NAMALWA (cell line): ENCODE measurements at places on chromosomes 7 and 10.

DNA sequence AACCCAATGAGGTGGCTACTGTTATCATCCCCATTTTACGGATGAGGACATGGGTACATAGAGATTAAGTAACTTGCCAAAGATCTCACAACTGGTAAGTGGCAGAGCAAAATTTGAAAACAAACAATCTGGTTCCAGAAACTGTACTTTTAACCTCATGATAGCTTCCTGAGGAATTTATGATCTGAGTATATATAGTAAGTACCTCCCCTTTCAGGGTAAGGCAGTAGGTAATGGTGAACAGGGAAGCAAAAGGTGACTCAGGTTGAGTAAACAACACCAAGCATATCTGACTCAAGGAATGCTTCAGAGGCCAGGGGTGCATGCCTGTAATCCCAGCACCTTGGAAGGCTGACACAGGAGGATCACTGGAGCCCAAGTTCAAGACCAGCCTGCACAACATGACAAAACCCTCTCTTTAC lies 21.1 kb downstream of the KLLN start:
- no peak for DNase-seq

DNA sequence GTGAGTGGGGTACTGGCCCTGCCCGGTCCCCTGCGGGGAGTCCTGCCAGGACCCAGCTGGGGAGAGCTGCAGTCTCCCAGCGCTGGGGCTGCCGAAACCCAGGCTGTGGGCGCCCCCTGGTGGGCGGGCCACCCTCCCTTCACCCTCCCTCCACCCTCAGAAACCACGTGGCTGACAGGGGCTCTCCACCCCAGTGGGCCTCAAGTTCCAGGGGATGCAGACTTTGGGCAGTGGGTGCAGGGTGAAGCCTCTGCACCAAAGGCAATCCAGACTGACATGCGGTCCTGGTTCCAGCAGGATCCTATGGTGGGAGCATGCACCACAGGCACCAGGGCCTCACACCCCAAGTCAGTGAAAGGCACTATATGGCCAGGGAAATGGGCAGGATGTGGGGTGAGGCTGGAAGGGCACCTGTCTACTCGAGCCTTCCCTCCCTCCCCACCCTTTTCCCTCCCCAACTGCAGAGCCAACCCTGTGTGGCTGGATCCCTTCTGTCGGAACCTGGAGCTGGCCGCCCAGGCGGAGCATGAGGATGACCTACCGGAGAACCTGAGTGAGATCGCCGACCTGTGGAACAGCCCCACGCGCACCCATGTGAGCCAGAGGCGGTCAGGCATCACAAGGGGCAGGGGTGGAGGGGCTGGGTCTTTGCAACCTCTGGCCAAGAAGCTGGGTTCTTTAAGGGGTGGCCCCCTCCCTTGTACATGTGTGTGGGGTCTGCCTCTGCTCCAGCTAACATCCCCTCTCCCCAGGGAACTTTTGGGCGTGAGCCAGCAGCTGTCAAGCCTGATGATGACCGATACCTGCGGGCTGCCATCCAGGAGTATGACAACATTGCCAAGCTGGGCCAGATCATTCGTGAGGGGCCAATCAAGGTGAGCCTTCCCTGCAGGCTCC lies 38.8 kb downstream of the PSAP start:
- peak; percentile 63 for DNase-seq

GRCh38 chr7:141551094-141551781 lies at the start of gene AGK:
TSS of gene AGK (plus strand) at chr7:141551410. CDS start at chr7:141555467, 4,057 bp downstream.
- peak; percentile 58 for DNase-seq

DNA sequence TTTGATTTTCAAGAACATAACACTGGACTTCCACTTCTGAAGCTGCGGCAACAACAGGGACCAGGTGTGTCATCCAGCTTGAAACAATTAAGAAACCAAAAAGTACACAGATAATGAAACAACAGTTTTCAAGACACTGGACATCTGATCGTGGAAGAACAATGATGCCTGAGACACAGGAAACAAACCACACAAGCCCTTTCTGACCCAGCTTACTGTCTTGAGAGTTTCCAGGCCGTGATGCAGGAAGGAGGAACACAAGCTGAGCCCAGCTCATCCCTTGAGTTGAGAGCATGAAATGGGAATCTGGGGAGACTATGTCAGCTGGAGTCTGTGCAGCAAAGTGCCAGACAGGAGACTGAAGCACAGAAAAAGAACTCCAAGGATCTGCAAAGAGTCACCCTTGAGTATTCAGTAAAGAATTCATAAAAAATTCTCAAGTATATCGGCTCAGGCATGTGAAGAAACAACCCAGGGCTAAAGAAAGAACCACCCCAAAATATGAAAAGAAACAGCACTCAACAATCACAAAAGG lies 91.6 kb downstream of the RNF32 start:
- DNase-seq, result no peak

GRCh38 chr7:11261470-11261869 lies 287.8 kb downstream of the PHF14 start:
- DNase-seq, result no peak

DNA sequence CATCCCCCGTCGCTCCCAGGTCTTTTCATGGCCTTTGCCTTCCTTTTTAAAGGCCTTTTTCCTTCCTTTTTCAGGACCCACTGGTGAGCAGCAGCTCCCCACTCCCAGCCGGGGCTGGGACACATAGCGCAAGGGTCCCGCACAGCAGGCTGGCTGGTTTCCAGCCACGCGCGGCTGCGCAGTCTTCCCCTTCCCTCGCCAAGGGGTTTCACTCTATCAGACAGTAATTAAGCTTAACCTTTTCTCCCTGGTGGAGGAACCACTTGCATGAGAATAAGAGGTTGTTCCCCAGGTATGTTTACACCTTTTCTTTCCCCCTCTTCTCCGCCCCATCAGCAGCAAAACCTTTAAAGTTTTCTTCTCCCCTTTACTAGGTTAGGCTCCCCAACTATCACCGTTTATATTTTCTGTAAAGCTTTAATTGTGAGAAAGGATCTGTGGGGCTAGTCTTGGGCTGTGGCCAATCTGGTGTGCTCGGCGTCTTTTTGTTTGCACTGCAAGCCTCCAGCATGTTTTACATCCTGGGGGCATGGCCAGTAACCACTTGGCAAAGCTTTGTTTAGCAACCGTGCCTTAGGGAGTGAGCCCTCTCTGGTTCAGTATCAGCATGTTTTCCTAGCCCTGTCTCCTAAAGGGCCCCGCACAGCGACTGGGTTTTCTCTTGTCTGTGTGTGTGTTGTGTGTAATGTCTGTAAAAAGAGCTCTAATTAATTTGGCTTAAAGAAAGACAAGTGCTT lies 219.6 kb downstream of the PHF14 start:
- no peak for DNase-seq

- peak; percentile 65 for DNase-seq
These were observed 240.6 kb downstream of the DGKI start for GRCh38 chr7:137606061-137606674.

DNA sequence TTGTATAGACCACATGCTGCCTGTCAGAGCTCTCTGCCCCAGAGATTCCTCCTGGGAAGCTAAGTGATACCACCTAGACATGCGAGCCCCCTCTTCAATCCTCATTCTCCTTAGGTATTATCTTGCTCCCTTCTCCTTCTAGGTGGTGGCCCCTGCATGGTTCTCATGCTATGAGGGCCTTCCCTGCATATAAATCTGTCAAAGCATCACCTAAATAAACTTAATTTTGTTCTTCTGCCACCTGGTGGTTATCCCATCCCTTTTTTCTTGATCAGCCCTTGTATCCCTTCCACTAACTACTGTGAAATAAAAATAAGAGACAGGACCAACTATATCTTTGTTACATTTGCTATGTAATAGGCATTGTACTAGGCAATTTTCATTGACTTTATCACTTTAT lies 242.1 kb downstream of the CDC14C start:
- peak; percentile 49 for DNase-seq

DNA sequence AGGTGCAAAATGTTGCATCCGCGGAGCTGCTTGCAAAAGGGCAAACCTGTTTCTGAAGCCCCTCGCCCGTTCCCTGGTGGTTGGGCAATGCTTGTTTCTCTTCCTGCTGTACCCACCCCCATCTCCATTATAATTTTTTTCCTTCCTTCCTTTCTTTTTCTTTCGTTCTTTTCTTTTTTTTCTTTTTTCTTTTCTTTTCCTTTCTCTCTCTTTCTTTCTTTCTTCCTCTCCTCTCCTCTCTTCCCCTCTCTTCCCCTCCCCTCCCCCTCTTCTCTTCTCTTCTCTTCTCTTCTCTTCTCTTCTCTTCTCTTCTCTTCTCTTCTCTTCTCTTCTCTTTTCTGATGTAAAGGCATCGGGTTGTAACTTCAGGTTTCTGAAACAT lies 278.2 kb downstream of the GATA3 start:
- DNase-seq, result no peak

DNA sequence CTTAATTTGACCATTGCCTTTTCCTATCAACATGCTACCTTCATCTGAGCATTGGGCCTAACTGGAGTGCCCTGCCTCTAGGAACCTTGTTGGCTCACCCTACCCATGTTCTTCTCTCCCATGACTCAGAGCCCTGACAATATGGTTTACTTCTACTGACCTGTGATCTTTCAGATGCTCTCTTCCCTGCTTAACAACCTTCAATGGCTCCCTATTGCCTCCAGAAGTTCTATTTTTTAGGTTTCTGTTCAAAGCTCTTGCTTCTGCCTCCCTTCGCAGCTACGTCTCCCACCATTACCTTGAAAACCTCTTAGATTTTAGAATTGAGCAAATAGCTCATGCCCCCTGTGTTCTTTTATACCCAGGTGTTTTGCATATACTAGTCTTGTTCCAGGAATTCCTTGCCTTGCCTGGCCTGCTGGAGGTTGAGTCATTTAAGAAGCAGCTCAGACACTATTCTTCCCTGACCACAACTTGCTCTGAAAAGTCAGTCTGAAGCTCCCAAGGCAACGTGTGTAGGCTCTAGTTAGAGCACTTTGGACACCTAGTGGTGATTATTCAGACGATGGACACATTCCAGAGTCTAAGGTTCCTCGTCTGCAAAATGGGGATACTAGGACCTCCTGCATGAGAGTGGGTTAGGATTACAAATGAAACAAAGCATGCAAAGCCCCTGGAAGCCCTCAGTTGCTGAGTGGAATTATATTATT lies 64.4 kb upstream of the EMX2 start:
- no peak for DNase-seq

DNA sequence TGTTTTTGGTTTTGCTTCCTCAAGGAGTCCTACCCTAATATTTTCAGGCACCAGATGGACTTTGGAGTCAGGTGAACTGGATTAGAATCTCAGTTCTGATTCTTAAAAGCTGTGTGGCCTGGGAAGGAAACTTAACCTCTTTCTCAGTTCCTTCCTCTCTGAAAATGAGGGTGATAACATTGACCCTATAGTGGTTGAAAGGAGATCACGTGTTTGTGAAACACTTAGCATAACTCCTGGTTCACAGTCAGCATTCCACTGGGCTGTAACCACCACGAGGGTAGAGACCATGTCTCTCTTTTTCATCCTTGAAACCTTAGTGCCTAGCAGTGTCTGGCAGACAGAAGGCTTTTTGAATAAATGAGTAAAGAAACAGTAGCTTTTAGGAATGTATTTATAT lies 16.7 kb downstream of the LSMEM1 start:
- no peak for DNase-seq

GRCh38 chr10:124605856-124606812 lies 138.0 kb downstream of the FAM53B start:
- DNase-seq, result peak; percentile 67

DNA sequence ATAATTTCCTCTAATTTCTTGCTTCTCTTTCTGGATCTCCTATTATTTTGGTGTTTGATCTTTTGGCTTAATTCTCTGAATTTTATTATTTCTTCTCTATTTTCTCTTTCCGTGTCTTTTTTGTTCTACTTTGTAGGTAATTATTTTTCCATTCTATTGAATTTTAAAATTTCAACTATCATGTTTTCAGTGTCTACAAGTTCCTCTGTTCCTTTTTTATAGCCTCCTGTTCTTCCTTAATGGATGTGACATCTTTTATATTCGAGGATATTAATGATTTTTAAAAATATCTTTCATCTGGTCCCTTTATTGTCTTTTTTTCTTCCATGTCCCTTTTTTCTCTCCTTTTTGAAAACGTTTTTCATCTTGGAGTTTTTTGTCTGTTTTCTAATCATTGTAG lies 11.1 kb downstream of the CDC123 start:
- DNase-seq, result no peak

GRCh38 chr7:104629408-104629807 lies 301.0 kb downstream of the LHFPL3 start:
- DNase-seq, result no peak

- no peak for DNase-seq
These were observed 47.9 kb upstream of the FOXK1 start for GRCh38 chr7:4634166-4634565.

GRCh38 chr10:2885288-2886278 lies 181.8 kb upstream of the PFKP start:
- no peak for DNase-seq

DNA sequence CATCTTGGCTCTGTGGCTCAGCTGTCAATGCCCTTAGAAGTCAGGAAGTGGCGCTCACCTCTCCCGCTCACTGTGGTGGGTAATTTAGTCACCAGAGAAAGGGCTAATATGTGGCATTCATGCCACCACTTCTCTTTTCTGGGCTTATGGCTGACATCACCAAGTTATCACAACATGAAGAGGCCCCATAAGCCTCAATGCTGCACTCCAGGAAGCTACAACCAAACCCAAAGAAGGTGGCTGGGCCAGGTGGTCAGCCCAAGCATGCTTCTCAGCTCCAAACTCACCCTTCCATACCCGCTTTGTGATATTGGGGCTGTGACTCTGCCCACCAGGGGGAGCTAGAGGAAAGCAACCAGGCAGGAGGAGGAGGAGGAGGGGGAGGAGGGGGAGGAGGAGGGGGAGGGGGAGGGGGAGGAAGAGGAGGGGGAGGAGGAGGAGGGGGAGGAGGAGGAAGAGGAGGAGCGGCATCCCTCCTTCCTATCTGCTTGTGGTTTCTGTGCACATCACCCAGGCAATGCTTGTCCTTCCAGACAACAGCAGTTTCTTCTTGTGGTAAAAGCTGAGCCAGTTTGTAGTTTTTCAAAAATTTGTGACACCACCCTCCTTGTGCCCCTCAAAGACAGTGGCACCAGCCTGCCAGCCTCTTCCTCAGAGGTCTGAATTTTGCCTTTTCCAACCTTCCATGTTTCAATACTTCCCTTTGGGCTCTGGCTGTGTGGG lies 42.1 kb downstream of the CYP26A1 start:
- peak; percentile 91 for DNase-seq

DNA sequence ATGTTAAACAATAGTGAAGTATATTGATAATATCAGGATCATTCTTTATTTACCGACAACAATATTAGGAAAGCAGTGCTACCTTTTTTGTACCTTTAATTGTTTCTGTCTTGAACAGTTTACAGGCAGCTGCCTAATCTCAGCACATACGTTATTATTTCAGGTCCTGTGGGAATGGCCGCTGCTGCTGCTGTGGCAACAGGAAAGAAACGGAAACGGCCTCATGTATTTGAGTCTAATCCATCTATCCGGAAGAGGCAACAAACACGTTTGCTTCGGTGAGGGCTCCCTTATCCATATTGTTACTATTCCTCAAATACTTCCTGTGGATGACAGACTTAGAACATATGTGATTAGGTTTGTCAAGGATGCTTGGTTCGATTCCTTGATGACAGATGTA lies 59.7 kb downstream of the NRF1 start:
- DNase-seq, result no peak
